CD4-positive, alpha-beta T cell treated with Interleukin-1 beta for 1 hour (primary cell): ENCODE measurements at places on chromosomes 3 and 15.
A peak's percentile ranks its signal among the peaks of the same experiment; 100 is the strongest.

DNA sequence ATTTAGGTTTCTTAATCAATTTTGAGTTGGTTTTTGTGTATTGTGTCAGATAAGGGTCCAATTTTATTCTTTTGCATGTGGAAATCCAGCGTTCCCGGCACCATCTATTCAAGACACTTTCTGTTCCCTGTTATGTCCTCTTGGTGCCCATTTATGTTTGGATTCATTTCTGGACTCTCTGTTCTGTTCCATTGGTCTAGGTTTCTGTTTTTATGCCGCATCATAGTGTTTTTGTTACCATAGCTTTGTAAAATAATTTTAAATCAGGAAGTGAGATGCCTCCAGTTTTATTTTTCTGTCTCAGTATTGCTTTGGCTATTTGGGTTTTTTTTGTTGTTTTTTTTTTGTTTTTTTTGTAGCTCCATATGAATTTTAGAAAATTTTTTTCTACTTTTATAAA, 97.1 kb downstream of the LRRC28 start:
- no peak for DNase-seq

GRCh38 chr3:4302747-4303146, 422 bp upstream of the SETMAR start:
- no peak for DNase-seq

DNA sequence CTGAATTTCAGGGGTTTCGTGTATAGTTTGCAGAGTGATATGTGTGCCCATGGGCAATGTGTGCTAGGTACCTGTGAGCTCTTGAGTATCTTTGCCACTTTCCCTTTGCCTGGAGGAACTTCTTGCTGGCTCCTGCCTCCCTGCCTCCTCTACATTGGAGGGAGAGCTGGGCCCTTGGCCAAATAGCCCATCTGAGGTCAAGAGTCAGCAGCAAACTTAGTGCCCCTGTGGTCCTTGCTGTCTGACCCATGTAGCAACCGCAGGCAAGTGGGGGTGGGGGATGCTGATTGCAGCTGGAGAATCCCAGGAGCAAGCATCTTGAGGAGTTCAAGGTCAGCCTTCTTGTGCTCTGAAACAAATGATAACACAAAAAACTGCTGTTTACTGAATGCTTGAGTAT, 5.4 kb upstream of the TBC1D21 start:
- DNase-seq: no peak

GRCh38 chr3:14391033-14391432, 11.4 kb upstream of the SLC6A6 start:
- peak; percentile 29 for DNase-seq

DNA sequence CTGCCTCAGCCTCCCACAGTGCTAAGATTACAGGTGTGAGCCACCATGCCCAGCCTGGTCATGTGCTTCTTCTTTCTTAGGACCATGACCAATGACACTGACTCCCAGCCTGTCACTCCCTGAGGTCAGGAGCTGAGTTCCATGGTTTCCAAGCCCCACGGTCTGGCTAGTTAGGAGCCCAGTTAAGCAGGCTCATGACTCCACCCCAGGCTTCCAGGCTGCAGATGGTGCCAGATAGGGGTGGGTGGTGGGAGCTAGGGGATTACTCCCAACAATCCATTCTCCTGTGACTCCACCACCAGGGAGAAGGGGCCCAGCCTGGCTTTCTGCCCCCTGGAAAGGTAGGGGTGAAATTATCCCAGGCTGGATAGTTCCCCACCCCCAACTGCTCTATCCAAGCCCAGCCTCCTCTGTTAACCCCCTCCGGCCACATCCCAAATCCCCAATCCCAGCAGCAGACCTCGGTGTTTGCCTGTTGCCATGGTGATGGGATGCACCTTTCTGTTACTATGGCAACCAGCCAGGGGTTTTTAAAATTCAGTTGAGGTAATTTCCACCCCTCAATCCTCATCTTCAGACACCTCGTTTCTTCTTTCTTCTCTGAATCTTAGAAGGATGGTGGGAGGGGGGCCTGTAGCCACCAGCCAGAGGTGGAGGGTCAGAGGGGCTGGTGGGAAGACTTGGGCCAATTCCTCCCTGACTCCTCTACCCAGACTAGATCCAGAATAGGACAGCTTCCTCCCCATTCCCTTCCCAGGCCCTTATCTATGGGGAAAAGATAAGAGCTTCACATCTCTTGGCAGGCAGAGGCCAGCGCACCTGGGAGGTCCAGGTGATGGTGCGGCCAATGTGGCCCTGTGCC, 22.5 kb upstream of the SEMA3F start:
- DNase-seq: no peak

DNA sequence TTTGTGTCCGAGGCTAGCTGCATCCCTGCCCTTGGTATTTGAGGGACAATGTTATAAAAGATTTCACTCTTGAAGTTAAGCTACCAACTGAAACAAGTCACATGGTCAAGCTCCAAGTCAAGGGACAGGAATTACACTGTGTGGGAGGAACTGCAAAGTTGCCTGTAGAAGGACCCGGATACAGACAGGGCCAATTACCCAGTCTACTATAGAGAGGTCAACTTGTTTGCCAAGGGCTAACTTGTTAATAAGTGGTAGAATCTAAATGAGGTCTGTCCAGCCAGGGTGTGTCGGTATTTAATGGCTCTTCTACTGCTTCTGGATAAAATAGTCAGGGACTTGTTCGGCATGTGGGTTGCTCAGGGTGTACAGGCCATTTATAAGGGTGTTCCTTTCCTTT, 55.7 kb downstream of the PTPRG start:
- no peak for DNase-seq

DNA sequence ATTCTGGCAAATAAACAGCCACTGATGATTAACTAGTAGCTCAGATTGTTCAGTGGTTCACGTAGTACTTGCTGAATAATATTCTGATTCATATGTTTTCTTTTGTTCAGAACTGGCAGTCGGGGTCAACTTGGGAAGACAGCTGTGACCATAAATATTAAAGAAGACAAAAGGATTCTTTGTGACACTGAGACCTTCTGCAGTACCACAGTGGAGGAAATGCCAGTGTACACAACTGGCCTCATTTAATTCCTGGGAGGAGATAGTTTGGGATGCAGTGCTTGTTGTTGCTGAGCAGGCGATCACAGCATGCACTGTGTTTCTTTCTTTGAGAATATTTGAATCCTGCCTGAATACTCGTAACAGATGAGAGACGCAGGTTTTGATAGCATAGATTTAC, 26.7 kb upstream of the MCF2L2 start:
- no peak for DNase-seq

- DNase-seq: no peak
These were observed 19.8 kb upstream of the P2RY12 start for GRCh38 chr3:151404316-151404715.

DNA sequence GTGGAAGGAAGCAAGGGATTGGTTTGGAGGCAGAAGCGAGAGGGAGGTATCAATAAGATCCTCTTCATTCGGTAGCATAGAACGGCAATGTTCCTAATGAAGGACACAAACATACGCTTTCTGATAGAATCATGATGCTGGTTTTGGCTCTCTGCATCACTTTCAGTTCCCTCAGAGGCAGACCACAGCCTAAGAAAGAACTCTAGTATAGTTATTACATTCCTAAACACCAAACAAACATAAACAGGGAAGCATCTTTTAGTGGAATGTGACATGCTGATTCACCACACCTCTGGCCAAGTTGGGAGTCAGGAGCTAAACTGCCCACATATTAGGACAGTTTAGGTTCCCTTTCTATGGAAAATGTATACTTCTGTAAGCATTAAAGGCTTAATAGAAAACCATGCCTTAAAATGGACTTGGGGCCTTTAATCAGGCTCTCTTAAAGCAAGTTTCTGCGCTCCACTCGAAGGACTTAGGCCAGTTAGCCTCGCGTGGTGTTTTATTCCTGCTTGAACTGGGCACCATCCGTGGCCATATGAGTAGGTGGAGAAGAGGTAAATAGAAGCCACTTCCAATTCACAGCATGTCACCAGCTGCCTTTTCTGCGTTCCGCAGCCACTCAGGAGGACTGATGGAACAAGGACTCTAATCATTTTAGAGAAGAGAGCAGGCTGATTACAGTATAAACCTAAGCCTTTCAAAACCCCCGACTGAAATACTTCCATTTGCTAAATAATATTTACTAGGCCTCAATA, 53.7 kb downstream of the CD47 start:
- no peak for DNase-seq

DNA sequence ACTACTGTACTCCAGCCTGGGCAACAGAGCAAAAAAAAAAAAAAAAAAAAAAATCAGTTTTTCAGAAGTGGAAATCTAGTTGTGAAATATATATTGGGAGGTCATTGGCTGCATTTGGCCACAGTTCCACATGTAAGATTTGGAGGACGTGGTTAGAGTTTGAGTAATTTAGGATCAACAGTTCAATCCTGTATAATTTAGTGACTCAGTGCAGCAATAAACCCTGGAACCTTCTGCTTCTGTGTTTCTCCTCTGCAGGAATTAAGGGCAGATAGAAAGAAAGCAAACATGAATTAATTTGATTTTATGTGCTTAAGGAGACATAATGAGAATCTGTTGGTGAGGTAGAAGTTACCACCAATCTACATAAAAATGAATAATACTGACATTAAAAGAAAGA, 347.0 kb downstream of the PTPRG start:
- no peak for DNase-seq

DNA sequence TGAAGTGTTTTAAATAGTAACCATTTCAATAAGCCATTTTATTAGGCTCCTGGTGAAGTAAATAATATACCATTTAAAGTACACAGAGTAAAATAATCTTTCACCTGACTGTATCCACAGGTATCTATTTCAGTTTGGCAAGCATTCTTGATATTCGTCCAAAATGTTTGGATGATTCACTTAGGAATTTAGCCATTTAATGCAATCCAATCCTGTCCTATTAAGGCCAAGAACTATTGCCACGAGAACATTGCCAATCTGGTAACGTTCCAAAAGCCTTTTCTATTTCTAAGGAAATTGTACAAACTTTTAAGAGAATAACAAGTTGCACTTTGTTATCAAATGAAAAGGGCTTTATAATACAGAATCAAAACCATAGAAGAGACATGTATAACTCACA, 209.8 kb upstream of the THRB start:
- DNase-seq: no peak

DNA sequence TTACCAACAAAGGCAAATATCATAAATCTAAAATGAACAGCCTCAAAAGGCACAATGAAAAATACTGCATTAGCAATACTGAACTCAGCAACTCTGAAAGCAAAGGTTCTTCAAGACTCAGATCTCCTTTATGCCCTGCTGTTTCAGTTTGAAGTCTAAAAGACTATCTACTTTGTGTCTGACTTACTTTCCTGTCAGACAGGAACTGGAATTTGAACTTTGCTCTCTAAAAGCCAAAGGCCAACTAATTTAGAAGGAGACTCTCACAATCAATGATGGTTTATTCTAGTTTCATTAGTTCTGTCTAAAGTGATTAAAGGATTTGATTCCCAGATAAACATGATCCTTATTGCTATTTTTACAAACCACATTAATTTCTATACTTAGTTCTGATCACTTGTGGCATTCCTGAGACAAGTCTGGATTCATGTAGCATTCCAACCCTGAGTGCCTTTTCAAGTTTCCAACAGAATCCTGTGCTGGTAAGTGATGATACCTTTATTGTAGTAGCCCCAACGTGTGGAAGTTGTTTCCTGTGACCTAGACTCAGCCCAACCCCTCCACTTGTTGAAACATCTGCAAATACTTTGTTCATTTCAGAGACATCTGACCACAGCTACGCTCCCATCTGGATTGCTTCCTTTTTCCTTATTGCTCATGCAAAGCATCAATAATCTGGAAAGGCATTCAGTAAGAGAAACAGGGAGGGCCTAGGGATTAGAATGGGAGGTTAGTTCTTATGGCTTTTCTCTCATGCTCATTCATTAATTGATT, 14.9 kb upstream of the LEKR1 start:
- DNase-seq: no peak

- DNase-seq: no peak
These were observed 296.5 kb downstream of the THSD4 start for GRCh38 chr15:71411538-71412482.

DNA sequence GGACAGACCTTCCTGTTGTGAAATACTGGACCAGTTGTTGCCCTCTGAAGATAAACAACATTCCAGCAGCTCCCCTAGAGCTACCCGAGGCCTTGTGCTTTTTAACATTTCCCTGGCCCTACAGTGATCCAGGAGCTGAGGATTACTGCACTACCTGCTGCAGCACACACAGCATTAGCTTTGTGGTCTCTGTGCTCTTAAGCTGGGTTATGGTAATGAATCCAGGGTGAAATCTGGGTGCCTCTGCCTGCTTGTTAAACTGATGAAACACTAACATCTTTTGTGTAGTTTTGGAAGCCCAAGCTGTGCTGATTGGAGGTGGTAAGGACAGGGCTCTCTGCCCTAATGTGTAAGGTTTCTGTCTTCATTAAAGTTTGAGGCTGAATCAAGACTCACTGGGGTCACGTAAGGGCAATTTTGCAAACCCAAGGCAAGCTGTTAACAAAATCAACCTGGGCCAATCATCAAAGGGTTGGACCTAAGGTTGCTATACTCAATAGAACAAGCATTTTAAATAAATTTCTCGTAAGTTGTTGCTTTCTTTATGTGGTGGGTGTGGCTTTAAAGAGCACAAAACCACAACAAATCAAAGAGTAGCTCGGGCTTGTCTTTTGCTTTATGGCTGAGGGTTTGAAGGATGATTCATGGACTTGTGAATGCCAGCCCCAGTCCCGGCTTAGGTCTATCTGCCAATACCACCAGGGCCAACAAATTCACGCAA, 183.9 kb downstream of the TPRG1 start:
- DNase-seq: peak; percentile 26

DNA sequence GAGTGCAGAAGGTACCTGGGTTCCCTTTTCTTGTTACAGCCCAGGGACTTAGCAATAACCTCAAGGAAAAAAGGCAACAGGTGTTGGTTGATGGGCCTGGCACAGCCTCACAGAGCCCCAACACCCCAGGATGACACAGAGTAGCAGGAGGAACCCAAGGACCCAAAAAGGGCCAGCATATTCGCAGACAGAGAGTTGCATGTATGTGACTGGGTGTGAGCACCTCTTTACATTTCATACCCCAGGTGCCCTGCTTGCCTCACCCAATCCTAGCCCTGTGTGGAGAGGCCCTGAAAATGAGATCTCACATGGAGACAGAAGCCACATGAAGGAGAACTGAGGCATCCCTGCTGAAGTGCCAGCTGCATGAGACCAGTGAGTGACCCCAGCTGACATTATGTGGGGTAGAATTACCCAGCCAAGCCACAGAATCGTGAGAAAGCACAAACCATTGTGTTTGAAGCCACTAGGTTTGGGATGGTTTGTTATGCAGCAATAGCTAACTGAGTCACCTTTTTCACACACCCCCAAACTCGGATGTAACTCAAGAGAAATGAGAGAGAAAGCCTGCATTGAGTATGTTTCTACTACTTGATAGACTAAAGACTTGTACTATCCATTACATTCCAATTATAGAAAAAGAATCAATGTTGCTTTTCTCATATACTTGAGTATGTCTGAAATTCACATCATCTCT, 26.2 kb upstream of the HHATL start:
- DNase-seq: no peak

- no peak for DNase-seq
These were observed 450.1 kb upstream of the CFAP20DC start for GRCh38 chr3:59499954-59500353.

- DNase-seq: no peak
These were observed 769 bp downstream of the TAFA4 start for GRCh38 chr3:68931406-68932149.
